ENCODE measurements at places on chromosomes 5 and 9.

- DNase-seq, result no peak
Observed at GRCh38 chr5:78611126-78611605, 37.4 kb downstream of the LHFPL2 start.

GRCh38 chr9:109072133-109072692 is 47.5 kb downstream of the TMEM245 start:
- DNase-seq, result no peak

DNA sequence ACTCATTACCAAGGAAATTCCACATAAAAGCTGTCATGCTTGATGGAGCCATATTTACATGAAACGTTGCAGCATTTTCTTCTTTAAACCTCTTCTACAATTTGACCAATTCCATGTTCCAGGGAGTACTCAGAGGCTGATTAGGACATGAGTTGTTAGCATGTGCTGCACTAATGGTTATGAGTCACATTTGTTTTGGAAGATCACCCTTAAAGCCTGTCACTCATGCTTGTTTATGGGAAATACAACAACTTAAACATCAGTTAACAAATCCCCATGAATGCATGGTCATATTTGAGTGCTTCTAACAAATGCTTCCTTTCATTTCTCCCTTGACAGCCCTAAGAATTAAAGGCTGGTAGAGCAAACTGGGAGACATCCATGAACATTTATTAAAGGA is 156.1 kb downstream of the GHR start:
- no peak for DNase-seq

DNA sequence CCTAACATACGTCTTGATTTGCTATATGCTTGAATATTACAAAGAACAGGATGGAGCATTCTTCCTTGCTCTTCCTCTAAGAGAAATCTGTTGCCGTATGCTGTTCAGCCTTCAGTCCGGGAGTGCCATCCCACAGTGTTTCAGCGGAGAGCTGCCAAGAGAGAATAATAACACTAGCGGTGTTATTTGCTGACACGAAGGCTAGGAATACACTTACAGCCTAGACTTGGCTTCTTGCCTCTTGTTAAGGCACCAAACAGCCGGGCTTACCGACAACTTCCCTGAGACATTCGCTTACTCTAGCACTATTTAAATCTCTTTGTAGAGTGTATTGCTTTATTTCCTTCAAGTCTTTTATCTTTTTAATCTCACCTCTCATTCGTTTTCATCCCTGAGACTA is 31.4 kb downstream of the KCTD16 start:
- DNase-seq, result no peak

DNA sequence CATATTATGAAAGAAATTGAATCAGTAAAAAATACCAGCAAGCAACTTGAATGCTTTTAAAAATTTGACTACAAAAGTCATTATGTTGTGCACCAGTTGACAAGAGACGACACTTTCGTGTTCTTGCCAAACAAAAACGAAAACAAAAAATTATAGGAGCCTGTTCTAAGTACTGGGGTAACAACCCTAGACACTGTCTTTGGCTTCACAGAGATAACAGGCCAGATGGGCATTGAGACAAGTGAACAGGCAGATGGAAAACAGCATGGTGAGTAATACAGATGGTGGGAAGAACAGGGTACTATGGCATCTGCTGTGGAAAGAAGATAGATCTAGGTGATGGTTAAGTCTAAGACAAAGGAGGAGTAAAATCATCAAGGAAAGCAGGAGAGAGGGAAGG is 99.0 kb downstream of the CDH12 start:
- DNase-seq, result no peak

DNA sequence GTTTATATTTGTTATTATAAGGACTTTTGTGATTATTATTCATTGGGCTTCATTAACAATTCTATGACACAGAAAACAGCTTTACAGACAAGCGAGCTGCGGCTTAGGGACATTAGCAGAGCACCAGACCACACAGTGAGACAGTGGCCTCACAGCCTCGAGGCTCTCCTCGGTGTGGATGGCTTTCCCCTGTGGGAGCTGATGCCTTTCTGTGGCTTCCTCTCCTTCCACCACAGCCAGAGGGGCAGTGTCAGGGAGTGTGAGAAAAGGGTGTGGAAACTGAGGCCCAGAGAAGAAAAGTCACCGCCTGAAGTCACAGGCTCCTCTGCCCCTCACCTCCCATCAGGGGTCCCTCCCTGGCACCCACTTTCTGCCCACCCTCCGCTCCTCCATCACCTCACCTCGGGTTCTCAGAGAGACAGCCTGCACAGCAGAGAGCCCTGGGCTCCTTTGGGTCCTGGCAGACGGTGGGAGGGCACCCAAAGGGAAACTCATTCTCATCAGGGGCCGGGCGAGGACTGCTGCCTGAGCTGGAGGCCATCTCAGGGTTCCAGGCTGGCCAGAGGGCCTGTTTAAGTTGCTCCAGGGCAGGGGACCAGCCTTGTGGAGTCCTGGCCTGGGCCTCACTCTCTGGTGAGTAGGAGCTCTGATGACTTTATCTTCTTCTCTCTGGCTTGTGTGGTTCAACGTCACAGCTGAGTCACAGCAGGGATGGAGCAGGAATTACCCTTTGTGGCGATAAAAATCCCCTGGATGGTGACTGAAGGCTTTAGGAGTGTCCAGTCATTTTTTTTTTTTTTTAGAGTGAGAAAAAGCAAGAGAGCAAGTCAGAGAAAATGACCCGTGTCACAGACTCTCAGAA is 830 bp downstream of the TRAF1 start:
- no peak for DNase-seq

GRCh38 chr5:55438998-55439397 is 95.8 kb downstream of the PLPP1 start:
- no peak for DNase-seq

GRCh38 chr5:168270476-168270875 is 21.0 kb upstream of the WWC1 start:
- no peak for DNase-seq

GRCh38 chr5:1508659-1509290 is 15.0 kb downstream of the LPCAT1 start:
- peak; percentile 46 for DNase-seq

- no peak for DNase-seq
Observed at GRCh38 chr9:76424491-76424890, 30.3 kb upstream of the RFK start.

- no peak for DNase-seq
Observed at GRCh38 chr5:2460098-2460497, 291.4 kb downstream of the IRX2 start.

Measured in psoas muscle (tissue), 8 donors.